ENCODE measurements at places on chromosomes 4 and X.

GRCh38 chrX:110046971-110047370 lies 44.1 kb downstream of the TMEM164 start:
- DNase-seq, result no peak

DNA sequence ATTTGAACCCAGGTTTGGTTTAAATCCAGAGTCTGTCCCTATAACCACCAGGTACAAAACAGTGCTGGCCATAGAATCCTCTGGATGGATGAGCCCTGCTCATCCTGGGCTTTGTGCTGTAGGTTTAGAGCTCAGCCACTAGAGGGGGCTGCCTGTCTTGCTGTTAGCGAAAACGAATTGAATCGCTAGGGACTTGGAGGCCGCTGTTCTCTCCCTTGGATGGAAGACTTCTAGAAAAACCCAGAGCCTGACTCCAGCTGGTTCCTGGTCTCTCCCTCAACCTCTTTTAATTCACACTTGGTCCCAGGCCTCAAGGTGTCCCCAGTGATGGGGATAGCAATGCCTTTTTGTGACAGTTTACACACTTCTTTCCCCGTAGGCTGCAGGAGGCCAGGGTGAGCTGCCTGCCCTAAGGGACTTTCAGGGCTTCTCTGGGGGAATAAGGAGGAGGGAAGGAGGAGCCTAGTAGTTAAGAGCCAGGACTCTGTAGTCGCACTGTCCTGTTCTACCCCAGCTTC lies 8.7 kb downstream of the RIPPLY1 start:
- DNase-seq, result peak; percentile 41

DNA sequence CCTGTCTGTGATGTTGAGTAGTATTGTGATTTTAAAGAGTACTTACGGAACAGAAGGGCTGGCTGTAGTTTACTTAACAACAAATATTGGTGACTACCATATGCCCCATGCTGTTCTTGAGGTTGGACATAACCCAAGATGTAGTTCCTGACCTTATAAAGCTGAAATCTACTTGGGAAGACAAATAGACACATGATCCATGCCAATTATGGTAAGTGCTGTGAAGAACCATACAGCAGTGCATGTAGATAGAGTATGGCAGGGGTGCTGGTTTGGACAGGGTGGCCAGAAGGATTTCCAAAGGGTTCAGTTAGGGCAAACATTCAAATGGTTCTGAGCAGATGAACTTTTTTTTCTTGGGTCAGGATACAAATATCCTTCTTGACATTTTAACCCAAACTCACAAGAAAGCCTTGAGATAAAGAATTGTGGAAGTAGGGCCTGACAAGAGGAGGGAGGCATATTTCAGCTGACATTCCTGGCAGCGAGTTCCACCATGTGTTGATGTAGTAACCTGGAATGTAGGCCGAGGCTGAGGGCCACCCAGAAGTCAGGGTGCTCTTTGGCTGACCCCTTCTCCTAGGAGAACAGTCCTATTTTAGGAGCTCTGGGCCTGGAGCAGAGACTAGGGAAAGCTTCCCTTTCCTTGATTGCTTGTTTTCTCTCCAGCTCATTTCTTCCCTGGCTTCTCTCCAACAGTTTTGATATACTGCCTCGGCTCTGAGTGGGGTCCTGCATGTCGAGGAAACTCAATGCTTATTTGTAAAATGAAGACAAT lies 74.2 kb downstream of the FREM3 start:
- DNase-seq, result no peak

GRCh38 chr4:88244816-88245579 lies 39.4 kb downstream of the PPM1K start:
- peak; percentile 22 for DNase-seq

GRCh38 chr4:16169490-16169889 lies 56.8 kb downstream of the TAPT1 start:
- DNase-seq, result no peak

GRCh38 chrX:129741880-129742758 lies 3.3 kb downstream of the XPNPEP2 start:
- DNase-seq, result no peak

DNA sequence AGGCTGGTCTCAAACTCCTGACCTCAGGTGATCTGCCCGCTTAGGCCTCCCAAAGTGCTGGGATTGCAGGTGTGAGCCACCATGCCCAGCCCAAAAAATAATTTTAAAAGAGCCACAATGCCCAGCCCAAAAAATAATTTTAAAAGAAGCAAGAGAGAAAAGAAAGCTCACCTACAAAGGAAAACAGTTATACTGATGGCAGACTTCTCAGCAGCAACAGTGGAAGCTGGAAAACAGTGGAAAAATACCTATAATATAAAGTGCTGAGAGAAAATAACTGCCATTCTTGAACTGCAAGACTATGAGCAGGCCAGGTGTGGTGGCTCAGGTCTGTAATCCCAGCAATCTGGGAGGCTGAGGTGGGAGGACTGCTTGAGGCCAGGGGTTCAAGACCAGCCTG lies 13.3 kb upstream of the HMGB2 start:
- no peak for DNase-seq

DNA sequence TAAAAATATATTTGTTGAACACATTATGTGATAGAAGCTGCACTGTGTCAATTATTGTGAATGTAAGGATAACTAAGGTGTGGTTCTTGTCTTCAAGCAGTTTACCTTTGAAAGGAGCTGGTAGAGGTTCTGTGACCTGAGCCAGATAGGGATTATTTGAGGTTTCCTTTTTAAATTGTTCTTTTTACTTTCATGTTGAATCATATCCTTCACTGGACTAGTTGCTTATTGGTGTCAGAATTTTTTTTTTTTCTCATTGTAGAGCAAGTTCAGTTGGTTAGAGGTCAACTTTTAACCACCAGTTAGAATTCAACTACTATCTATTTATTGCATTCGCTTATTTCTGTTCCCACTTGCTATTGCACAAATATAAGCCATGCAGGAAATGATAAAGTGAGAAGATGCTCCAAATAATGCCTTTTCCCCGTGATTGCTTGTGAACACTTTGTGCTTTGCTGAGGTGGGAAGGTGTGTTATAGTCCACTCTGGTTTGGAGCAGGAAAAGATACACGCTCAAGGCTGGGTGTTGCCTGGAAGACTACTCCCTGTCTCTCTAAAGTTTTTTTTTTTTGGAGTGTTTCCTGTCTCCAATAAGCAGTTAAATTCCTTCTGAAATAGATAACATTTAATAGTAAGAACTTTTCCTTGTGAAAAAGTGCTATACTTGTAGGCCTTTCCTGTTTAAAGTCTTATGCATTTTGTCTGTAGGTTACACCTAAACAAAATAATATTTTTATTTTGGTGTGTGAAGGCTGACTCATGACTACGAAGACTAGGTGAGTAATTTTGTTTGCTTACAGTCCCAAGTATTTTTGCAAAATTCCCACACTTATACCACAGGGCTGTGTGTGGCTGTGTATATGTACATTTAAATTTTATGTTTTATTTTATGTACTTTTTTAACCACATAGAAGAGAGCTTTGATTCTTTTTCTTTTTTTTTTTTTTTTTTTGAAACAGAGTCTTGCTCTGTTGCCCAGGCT lies 83.8 kb upstream of the LCORL start:
- DNase-seq, result no peak

DNA sequence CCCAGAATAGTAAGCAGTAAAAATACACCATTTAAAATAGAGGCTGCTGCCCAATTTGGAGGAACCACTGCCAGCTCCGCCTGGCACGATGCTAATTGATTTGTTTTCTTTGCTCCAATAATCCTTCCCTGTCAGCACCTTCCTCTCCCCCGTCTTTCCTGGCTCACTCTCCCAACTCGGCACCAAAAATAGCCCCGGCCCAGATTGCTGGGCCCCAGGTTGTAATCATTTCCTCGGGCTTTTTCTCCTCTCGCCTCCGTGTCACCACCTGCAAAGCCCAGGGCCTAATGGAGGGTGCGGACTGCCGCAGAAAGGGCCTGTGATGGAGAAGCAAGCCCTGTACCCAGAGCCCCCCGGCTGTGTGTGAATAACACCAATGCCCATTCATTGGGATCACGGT lies 197.6 kb upstream of the PSAPL1 start:
- no peak for DNase-seq

DNA sequence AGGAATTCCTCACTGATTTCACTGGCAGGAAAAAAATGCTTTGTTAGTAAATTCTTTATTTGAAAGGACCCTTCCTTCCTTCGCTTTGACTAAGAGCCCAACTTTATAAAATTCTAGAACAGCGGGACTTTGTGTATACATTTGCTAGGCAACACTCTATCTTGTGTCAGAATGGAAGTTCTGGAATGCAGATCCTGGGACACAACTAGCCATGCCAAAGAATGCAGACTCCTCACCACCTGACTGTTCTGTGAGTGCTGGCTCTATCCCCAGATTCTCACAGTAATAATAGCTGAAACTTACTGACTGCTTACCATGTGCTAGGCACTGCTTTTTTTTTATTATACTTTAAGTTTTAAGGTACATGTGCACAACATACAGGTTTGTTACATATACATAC lies 73.3 kb upstream of the ZDHHC15 start:
- DNase-seq, result no peak

DNA sequence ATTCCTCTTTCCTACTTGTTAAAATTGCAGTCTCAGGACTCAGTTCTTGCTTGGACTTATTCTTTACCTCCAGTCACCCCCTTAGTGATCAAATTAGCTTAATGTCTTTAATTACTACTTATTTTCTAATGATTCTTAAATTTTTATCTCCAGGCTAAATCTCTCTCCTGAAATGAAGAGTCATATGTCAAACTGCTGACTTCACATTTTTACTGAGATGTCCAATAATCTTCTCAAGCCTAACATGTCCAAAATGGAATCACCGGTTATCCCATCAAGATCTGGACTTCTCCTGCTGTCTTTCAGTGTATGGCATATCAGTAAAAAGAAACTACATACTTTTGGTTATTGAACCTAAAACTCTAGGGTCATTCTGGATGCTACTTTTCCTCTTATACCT lies 332.3 kb upstream of the HTR2C start:
- DNase-seq, result no peak

All from CD4-positive, alpha-beta T cell treated with Interleukin-1 beta for 1 hour (primary cell).